NCI-H524 (cell line): ENCODE measurements at places on chromosomes 2 and 18.

- no peak for DNase-seq
These were observed 13.6 kb downstream of the OTX1 start for GRCh38 chr2:63064197-63064596.

- peak; percentile 20 for DNase-seq
These were observed 99.7 kb downstream of the RBM43 start for GRCh38 chr2:151161821-151162551.

DNA sequence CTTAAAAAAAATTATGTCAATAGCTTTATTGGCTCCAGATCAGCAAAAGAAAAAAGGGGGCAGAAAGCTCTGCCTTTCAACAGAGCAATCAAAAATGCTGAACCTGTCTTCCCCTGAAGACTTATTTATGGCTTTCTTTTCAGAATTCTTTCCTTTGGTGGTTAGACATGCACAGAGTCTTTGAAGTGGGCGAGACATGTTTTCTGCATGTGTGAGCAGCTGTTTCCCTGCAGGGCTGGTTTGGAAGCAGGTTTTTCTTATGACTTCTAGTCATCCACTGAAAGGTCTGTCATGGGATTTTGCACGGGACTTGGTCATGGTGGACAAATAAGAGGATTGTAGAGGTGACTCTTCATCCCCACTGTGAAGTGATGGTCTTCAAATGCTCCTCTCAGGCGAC is 160.3 kb downstream of the VAPA start:
- no peak for DNase-seq

DNA sequence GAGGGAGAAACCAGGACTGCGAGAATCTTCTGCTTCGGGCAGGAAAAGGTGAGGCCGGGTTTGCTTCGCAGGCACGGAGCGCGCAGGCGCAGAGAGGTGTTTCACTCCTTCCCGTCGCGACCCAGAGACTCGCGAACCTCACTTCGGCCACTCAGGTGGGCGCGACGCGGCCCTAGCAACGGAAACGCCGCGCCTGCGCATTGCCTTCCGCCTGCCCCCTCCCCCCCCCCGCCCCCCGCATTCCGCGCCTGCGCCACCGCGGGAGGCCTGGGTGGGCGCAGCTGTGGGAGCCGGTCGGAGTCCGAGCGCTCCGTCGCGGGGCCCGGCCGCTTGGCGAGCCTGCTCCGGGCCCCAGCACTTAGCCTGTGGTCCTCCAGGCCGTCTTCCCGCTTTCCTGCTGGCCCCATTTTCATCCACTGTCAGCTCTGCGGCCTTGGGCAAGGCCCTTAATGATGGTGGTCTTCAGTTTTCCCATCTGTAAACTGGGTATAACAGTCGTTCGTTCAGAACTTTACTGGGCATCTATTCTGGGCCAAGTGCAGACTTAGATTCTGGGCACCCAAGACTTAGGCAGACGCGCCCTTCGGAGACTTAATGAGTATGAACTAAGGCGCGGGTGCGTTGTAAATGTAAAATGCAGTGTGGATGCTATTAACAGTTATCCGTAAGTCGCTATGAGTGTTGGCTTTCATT is 62.1 kb upstream of the ACKR3 start:
- DNase-seq: peak; percentile 84

- no peak for DNase-seq
These were observed 32.4 kb upstream of the PPM1B start for GRCh38 chr2:44136252-44136651.

DNA sequence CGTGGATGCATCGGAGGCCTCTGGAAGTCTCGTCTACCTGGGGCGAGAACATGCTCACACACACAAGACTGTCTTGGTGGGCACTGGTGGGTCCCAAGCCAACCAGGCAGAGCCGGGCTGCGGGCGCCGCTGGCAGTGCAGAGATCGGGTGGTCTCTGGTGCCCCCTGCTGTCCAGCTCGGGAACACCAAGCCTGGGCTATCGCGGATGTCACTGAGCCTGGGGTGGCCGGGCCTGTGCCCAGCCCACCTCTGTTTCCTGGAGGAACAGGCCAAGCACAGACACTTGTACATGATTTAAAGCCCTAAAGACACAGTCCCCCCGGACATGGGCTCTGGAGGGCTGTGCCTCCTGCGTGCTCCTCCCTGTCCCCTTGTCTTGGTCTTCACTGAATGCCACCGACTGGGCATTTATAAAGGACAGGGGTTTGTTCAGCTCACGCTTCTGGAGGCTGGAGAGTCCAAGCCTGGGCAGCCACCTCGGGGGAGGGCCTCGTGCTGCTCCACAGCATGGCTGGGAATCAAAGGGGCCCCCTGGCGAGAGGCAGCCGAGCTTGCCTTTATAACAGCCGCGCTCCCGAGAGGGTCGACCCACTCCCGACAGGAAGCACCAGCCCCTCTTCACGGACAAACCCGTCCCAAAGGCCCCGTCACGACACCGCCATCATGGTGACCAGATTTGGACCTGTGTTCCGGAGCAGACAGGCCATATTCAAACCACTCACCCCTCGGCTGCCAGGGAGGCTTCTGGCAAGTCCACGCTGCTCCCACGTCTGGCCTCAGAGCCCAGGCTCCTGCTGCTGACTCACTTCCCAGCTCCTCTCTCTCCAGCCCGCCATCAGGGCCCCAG is 3.6 kb upstream of the OTOS start:
- peak; percentile 56 for DNase-seq

DNA sequence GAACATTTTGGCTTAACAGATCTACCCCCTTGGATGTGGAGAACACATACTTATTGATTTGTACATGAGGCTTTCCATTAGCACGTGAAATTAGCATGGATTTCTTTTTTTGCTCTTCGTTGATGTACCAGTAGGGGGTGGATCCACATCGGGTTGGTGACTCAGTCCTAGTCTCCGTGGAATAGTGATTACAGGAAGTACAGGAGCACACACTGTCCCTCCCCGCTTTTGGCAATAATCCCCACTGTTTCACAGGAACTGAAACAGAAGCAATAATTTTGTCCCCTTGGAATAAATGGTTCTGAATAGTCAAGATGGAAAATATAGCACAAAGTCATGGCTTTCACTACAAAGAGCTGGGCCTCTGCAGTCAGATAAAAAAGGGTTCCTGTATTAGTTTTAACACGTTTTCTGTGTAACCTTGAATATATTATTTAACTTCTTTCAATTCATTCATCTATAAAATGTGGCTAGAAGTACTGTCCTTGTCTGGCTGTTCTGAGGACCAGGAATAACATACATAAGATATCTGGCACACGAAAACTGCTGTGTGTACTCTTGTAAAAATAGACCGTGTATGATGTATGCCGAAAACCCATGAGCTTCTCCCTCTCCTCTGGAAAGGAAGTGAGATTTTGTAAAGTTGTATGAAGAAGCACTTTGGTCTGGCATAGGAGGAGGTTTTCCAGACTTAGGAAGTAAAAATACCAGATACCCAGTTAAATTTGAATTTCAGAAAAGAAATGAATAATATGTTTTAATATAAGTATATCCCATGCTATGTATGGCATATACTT is 229.2 kb downstream of the GALR1 start:
- no peak for DNase-seq

DNA sequence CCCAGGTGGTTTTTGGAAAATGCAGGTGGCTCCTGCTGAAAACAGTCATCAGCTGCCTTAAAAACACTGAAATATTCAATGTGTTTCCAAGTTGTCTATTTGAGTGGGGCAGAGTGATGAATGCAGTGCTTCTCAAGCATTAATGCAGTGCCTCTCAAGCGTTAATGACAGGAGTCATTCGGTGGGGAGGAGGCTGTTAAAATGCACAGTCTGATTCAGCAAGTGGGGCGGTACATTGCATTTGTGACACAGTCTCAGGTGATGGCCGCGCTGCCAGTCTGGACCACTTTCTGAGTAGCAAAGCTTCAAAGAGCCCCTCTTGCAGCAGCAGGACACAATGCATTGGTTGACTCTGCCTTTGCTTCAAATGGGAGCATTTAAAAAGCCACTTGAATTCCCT is 231.4 kb upstream of the RGPD4 start:
- DNase-seq: no peak

- DNase-seq: no peak
These were observed 160.8 kb upstream of the AGAP1 start for GRCh38 chr2:235333076-235333475.

GRCh38 chr18:489244-490023 is 11.1 kb downstream of the COLEC12 start:
- no peak for DNase-seq

- DNase-seq: no peak
These were observed 541.3 kb upstream of the SLC39A10 start for GRCh38 chr2:195115738-195116137.

DNA sequence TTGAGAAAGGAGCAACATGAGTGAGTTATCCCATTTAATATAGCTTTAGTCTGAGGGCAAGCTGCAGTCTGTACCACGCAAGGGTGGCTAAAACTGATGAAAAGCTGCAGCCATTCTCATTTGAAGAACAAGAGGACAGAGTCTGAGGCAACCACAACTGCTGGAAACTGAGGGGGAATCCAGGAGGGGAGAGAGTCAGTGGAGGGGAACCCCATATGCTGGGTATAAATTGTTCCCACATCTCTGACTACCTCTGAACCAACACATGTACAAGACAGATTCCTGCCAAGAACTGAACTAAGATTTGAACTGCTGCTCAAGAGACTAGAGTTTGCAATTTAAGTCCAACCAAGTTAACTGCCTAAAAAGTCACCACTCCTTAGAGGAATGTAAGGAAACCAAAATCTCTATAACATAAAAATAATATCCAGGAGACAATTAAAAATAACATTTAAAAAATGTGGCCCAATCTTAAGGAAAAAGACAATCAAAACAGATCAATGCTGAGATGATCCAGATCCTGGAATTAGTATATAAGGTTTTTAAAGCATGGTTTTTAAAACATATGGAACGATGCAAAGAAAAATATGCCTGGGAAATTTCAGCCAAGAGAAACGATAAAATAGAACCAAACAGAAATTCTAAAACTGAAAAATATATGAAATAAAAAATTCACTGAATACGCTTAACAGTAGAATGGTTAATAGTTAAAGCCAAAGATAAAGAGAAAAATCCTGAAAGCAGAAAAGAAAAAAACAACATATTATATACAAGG is 11.2 kb downstream of the CWC22 start:
- DNase-seq: no peak

DNA sequence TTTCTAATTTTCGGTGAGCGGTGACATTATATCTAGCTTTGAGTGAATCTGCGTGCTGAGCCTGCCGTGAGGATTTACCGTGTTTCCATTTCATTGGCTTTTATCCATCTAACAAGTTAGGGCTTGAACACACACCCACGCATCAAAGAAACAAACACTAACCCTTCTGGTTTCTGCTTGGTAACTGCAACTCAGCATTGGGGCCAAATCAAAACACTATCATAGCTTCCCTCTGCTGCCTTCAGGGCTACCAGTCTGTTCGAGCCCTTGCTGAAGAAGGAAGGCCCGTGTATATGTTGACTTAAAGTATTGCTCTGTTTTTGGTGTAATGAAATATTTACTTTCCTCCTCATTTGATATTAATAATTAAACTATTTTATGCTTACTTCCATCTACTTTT is 227.2 kb downstream of the PHLPP1 start:
- DNase-seq: no peak

- no peak for DNase-seq
These were observed 96.3 kb upstream of the RASGRP3 start for GRCh38 chr2:33380001-33380609.

- peak; percentile 56 for DNase-seq
These were observed 10.3 kb upstream of the CXXC1 start for GRCh38 chr18:50297621-50298442.

GRCh38 chr2:219775506-219775905 is 148.1 kb downstream of the SLC4A3 start:
- DNase-seq: no peak

GRCh38 chr2:18425210-18425703 is 135.2 kb downstream of the RDH14 start:
- no peak for DNase-seq

DNA sequence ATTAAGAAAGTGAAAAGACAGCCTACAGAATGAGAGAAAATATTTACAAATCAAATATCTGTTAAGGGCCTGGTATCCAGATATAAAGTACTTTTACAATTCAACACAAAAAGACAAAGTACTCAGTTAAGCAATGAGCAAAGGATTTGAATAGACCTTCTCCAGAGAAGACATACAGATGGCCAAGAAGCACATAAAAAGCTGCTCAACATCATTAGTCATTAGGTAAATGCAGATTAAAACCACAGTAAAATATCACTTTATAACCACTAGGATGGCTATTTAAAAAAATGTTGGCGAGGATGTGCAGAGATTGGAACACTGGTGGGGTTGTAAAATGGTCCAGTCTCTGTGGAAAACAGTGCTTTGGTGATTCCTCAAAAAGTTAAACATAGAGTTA is 38.9 kb downstream of the RAB31 start:
- no peak for DNase-seq

DNA sequence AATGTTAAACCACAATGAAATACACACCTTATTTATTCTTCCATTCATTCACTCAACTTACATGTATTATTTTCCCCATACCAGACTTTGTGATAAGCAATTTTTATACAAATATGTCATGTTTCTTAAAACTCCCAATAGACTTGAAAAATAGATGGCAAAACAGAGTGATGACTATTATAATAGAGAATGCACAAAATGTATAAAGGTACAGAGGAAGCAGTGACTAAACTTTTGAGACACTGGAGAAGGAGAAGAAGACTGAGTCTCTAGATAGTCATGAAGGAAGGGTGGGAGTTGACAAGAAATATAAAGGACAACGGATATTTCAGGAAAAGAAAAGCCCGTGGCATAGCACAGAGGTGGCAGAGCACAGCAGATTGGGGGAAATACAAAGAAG is 198.1 kb upstream of the SLC39A10 start:
- no peak for DNase-seq

GRCh38 chr2:240165034-240165433 is 24.6 kb upstream of the OTOS start:
- DNase-seq: no peak

DNA sequence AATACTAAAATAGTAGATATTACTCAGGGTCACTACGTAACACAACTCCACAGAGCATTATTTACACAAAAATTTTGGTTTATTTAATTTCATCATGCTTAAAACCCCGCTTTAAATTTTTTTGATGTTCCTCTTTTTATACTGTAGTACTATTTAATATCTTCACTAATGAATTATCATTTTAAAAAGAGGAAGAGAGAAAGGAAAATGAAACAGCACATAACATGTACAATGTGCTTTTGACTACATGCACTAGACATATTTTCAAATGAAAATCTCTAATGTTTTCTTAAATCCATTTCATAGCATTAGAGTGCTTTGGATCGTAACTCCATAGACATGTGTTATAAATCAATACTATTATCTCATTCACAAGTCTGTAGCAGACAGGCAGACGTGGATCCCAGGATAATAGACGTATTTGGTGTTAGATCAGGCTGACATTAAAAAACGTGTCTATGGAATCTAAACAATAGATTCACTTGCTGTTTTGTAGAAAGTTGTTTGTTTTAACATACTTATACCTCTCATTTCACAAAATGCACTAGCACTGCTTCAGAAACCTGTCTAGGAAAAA is 897.0 kb downstream of the CPS1 start:
- DNase-seq: no peak

DNA sequence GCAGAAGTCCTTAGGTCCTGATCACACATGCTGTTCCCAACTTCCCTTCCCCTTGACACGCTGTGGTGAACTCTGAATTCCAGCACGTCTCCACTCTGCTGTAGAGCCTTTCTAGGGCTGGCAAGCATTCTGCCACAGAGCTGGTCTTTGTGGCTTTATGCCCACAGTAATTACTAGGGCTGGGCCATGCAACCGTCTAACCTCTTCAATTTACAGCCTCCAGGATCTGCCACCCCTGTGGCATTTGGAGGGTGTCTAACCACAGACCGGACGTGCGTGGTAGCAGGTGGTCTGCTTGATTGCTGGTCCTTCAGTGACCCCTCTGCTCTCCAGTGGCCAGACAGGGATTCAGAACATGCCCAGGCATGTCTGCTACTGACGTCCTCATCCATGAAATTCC is 43.1 kb upstream of the TGFA start:
- no peak for DNase-seq

- no peak for DNase-seq
These were observed 163.8 kb downstream of the SETBP1 start for GRCh38 chr18:44844486-44844885.
